ENCODE measurements at places on chromosomes 13 and 19.

DNA sequence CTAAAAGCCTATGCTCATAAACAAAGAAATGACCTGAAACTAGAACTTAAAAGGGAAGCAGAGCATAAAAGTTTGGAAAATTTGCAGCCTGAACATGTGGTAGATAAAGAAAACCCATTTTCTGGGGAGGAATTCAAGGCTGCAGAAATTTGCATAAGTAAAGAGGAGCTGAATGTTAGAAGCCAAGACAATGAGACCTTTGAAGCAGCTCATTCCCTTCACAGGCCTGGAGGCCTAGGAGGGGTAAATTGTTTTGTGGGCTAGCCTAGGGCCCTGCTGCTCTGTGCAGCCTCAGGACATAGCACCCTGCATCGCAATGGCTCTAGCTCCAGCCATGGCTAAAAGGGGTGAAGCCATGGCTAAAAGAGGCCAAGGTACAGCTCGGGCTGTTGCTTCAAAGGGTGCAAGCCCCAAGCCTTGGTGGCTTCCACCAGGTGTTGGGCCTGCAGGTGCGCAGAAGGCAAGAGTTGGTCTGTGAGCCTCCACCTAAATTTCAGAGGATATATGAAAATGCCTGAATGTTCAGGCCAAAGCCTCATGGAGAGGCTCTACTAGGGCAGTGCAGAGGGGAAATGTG, 38.3 kb downstream of the ZIC2 start:
- no peak for DNase-seq

DNA sequence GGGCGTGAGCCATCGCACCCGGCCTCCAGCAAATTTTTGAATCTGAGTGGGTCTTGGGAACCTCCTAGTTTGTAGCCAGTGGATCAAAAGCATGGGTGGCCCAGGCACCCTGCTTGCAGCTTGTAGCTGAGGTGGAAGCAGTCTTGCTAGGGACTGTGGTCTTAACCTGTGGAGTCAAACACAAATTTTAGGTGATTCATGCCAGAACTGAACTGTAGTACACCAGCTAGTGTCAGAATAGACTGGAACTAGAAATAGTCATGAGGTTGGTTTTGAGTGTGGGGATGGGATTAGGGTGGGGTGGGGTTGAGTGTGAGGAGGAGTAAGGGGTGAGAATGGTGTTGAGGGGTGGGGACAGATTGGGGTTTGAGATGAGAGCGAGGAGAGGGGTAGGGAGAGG, 5.8 kb downstream of the LIM2 start:
- no peak for DNase-seq

- DNase-seq = no peak
Observed at GRCh38 chr19:33274663-33275558, 27.4 kb downstream of the CEBPA start.

- DNase-seq = peak; percentile 76
Observed at GRCh38 chr13:21176982-21177284, 475 bp downstream of the MRPL57 start.

- no peak for DNase-seq
Observed at GRCh38 chr19:1171755-1172352, 2.2 kb downstream of the SBNO2 start.

- no peak for DNase-seq
Observed at GRCh38 chr13:94550062-94550738, 45.8 kb downstream of the TGDS start.

DNA sequence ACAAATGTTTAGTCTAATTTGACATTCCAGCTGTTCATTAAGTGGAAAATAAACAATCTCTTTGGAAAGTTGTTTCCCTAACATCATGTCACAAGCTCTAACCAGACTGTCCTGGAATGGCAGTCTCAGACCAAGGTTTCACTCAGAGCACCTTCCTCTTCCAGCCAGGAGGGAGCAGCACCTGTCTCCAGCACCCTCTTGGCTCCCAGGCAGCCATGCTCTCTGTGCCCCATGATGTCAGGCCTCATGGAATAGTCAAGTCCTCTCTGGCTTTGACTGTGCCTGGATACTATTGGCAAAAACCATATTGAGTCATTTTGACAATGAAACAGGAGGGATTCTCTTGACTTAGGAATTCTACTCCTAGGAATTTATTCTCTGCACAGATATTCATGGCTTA, 171.4 kb downstream of the OXGR1 start:
- no peak for DNase-seq

GRCh38 chr13:110450016-110450900, 111.3 kb downstream of the RAB20 start:
- no peak for DNase-seq

DNA sequence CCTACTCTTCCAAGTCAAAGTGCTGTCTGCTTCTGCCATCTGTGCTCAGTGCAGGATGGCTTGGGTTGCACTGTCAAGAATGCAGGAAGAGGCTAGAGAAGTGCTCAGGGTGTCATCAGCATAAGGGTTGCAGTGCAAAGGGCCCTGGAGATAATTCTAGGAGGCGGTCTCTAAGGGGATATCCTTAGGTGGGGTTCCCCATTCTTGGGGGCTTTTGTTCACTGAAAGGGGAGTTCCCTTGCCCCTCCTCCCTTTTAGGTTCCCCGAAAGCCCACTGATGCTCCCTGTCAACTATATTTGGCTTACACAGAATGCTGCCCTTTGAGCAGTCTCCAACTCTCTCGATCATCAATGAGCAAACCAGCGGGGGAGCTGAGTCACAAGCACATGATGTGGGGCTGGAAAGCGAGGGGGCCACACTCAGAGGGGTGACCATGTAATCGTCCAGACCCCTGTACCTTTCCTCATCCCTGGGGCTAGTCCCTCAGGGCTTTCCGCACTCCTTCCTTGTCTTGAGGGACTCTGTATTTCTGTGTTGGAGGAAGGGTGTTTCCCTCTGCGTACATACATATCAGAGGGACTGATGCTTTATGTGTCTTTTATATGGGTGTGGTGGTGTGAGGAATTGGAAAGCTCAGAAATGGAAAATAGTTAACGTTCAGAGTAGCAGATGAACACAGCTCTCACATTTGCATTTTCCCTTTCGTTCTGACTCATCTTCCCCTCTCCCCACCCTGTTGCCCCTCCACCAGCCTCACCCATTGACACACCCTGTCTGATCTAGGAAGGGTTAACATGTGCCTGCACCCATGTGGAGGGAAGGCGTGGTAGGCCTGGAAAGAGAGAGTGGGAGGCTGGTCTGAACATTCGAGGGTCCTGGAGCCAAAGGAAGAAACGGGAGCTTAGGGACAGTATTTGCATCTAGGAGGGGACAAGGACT, 6.7 kb downstream of the ZBTB32 start:
- DNase-seq = peak; percentile 84

DNA sequence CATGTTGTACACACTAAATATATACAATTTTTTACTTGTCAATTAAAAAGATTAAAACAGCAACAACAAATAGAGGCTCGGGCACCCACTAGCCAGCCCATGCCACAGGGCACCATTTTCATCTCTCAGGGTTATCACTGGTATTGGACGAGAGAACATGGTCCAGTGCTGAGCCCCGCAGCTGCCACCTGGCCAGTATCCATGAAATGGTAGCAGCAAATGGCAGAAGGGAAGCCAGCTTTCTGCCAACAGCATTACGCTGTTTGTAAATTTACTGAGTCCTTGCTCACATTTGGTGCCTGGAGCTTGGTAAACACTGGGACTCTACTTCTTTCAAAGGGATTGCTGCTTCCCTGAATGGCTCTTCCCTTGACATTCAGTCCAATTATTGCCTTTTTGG, 87.9 kb upstream of the WASF3 start:
- no peak for DNase-seq

GRCh38 chr13:90594681-90595080, 752.8 kb upstream of the MIR17HG start:
- DNase-seq = no peak

GRCh38 chr19:18223860-18224524, 2.2 kb downstream of the PDE4C start:
- peak; percentile 83 for DNase-seq

DNA sequence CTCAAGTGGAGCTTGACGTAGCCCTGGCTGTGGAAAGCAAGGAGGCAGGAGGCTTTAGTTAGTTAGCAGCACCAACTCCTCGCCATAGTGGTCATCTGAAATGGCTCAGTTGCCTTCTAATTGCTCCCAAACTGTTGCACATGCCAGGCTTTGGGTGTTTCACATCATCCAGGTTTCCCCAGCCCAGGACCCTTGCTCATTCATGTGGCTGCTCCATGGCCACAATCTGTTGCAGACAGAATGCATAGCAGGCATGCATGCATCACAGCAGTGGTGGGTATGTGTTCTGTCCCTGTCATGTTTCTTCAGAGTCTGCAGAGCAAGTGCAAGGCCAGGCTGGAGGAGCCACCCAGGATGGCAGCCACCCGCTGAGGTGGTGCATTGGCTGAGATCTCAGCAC, 407.6 kb downstream of the TSHZ3 start:
- no peak for DNase-seq

DNA sequence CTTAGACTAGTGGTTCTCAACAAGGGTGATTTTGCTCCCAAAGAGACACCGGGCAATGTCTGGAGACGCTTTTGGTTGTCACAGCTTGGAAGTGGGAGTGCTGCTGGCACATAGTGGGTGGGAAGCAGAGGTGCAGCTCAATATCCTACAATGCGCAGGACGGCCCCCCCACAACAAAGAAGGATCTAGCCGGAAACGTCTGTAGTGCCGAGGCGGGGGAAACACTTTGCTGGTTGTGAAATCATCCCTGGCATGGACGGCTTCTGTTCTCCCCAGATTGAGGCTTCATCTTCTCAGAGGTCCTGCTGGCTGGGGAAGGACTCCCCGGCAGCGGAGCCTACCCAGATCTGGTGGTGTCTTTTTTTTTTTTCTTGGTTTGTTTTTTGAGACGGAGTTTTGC, 13.4 kb upstream of the SYT5 start:
- DNase-seq = no peak

DNA sequence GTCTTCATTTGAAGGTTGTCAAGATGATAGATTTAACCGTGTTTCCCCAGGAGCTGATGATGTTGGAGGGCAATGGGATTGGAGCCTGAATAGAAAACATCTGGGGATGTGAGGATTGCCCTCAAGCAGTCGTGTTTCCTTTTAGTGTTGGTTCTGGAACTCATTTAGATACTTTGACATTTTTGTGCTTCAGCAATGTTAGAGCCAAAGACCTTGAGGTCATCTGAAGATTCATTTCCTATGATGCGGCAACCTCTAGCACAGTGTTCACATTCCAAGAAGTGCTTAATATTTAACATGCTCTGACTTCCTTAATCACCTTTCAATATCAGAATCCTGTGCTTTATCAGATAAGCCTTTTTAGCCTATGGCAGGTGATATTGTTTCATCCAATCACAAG, 82.7 kb downstream of the SLC10A2 start:
- DNase-seq = no peak

- DNase-seq = no peak
Observed at GRCh38 chr13:50375792-50376191, 360.5 kb downstream of the KCNRG start.

DNA sequence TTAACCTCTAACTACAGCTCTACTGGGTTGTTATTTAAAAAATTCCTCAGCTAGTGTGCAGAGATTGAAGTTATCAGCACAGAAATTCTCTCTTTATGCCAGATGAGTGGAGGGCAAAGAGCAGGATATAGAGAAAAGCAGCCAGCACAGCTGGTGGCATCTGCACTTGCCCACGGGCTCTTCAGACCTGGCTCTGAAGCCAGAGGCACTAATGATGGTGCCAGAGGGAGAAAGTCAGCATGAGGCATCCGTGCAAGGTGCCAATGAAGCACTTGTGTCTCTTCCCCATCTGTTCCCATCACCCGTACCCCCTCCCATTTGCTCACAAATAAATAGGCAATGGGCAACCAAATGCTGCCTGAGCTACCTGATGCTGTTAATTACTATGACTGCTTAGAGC, 138.9 kb downstream of the OLFM4 start:
- DNase-seq = no peak

DNA sequence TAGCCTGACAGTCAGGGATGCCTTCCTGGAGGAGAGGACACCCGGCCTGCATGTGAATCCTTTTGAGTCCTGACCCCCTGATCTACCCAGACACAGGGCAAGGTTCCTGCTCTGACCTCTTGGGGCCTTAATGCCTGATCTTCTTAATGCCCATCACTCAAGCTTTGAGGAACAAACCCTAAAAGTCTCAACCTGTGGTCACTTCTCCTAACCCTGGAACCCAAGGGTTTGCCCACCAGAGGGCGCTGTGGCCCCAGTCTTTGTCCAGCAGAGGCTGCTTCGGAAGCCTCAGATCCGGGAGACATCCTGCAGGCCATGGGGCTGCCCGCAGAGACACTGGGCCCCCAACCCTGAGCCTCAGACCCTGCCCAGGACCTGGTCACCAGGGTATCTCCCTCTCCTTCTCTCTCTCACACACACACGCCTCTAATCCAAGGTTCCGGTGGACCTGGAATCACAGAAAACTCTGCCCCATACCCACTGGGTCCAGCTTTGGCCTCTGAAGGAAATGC, 9.8 kb upstream of the DPF1 start:
- DNase-seq = peak; percentile 99

DNA sequence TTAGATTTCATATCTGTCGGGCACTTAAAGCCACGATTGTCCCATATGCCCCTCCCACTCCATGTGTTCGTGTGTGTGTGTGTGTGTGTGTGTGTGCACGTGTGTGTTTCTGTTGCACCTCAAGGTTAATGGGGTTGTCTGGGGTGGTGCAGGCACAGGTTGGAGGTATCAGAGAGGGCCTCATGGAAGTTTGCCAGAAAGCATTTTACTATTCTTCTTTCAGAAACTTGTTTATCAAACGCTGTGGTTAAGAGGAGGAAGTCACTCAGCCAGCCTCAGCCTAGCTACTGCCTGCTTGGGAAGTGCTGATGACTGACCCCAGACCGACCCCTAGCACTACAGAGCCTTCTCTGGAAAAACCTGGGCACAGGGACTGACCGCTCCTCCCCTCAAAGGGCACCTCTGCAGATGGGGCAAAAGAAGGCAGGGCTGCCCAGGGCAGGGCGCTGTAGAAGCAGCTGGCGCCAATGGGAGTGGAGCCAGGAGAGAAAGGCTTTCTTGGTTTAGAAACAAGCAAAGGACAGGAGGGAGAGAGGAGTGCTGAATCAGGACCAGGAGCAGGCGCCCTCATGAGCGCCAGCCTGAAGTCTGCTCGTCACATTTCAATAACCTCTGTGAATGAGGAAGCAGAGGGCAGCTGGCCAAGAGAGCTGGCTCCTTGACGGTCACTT, 3.9 kb downstream of the SIAH3 start:
- no peak for DNase-seq

DNA sequence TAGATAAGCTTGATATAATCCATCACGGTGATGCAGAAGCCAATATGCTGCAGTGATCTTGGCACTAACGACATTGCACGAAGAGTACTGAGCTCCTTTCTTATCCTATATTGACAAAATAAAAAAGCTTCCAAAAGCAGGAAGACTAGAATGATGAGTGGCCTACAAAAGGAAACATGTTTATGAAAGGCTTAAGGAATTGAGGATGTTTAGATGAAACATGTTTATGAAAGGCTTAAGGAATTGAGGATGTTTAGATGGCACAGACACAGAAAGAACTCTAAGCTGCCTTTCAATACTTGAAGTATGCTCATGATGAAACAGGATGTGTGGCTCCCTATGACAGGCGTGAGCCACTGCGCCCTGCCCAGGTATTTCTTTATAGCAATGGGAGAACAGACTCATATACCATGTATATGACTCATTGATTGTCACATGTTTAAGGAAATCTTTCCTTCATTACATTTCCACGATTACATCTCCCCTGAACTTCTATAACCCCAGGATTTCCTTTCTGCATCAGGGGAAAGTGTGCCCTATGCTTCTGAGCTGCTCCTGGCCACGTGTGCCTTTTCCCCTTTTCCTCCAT, 690.8 kb upstream of the ARGLU1 start:
- no peak for DNase-seq

GRCh38 chr19:54172471-54173358, at the start of gene TMC4:
Gene TMC4 (minus strand): TSS chr19:54173160. CDS start chr19:54173117, 43 bp downstream.
- no peak for DNase-seq

- no peak for DNase-seq
Observed at GRCh38 chr13:45200701-45201232, at the start of gene KCTD4. Gene KCTD4 (minus strand): TSS chr13:45201045. CDS start chr13:45194567, 6,478 bp downstream.

- DNase-seq = no peak
Observed at GRCh38 chr19:50551034-50551714, 17.1 kb downstream of the LRRC4B start.

All from activated CD8-positive, alpha-beta memory T cell treated with anti-CD3 and anti-CD28 coated beads, Interleukin-2, amount 50 U/mL, for 48 hours (primary cell).